NCI-H510A (cell line): ENCODE measurements at places on chromosomes 3 and 15.

DNA sequence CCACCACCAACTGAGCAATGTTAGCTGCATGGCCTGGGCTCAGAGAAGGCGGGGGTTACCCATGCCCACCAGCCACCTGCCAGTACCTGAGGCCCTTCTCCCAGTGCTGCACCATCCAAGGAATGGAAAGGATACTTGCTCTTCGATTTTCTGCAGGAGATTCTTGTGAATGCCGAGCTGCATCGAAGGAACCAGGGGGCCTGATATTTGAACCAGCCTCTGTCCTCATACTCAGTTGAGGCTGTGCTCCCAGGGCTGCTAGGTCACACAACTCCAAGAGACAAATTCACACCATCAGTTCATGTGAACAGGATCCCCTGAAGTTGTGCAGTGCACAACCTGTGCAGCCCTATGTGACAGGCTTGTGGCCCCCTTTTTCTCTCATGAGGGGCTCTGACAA lies 18.0 kb downstream of the PLA2G4F start:
- no peak for DNase-seq

- DNase-seq, result no peak
Measured at GRCh38 chr3:36302158-36302509, 78.2 kb upstream of the STAC start.

GRCh38 chr3:196969134-196969659 lies 564 bp upstream of the PIGZ start:
- DNase-seq, result no peak

- DNase-seq, result no peak
Measured at GRCh38 chr15:40772014-40772413, 2.2 kb downstream of the C15orf62 start.

GRCh38 chr3:134376385-134376765 lies 2.1 kb upstream of the AMOTL2 start:
- no peak for DNase-seq

GRCh38 chr3:160482796-160483195 lies 33.2 kb upstream of the TRIM59 start:
- DNase-seq, result no peak

DNA sequence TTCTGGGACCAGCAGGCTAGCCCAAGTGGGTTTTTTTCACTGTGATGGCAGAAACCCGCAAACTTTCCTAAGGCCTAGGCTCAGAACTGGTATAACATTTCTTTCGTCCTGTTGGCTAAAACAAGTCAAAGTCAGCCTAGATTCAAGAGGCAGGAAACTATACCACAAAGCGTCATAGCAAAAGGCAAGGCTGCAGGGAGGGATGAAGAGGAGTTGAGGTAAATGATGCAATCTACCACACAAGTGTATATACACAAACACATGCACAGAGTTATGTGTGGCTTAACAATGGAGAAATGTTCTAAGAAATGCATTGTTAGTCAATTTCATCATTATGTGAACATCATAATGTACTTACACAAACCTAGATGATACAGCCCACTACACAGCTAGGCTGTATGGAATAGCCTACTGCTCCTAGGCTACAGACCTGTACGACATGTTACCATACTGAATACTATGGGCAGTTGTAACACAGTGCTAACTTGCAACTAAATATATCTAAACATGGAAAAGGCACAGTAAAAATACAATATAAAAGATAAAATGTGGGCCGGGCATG lies 225.6 kb downstream of the TBL1XR1 start:
- no peak for DNase-seq

- no peak for DNase-seq
Measured at GRCh38 chr3:36542186-36542585, 161.9 kb downstream of the STAC start.

GRCh38 chr3:73188707-73189106 lies 127.2 kb downstream of the EBLN2 start:
- no peak for DNase-seq

GRCh38 chr3:14448756-14449727 lies 46.6 kb downstream of the SLC6A6 start:
- DNase-seq, result no peak

GRCh38 chr15:83410532-83410931 lies 36.6 kb upstream of the SH3GL3 start:
- DNase-seq, result no peak

- DNase-seq, result no peak
Measured at GRCh38 chr15:69403594-69403993, 10.6 kb upstream of the KIF23 start.

DNA sequence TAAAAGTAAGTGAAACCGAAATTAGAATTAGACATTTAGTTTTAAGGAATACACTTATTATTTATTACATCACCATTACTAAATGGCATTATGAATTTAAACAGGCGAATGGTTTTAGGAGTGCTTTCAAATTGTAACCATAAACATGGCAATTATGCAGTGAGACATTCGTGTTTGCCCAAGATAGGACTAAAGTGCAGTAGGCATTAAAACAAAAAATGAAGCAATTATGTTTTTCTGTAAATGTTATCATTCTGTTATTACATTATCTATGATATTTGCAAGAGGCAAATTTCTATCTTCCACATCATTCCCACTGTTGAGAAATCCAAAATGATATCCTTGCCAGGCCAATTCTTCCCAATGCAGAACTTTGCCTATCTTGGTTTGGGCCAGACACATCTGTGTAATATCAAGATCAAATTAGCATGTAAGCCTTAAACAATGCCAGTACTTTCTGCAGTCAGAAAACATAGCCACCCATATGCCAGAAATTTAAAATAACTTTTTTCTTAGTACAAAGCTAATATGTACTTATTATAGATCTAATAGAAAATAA lies 156.9 kb downstream of the ATP8B4 start:
- DNase-seq, result no peak

DNA sequence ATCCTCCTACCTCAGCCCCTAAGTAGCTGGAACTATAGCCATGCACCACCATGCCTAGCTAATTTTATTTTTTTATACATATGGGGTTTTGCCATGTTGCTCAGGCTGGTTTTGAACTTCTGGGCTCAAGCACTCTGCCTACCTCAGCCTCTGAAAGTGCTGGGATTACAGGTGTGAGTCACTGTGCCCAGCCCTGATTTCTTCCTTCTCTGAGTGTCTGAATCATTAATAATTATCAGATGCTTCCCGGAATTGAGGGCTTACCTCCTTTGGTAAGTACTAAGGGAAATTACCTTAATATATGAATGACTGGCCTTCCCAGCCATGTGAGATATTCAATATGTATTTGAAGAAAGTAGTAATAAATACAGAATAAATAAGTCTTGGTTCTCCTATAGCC lies 7.2 kb downstream of the CLPX start:
- no peak for DNase-seq

DNA sequence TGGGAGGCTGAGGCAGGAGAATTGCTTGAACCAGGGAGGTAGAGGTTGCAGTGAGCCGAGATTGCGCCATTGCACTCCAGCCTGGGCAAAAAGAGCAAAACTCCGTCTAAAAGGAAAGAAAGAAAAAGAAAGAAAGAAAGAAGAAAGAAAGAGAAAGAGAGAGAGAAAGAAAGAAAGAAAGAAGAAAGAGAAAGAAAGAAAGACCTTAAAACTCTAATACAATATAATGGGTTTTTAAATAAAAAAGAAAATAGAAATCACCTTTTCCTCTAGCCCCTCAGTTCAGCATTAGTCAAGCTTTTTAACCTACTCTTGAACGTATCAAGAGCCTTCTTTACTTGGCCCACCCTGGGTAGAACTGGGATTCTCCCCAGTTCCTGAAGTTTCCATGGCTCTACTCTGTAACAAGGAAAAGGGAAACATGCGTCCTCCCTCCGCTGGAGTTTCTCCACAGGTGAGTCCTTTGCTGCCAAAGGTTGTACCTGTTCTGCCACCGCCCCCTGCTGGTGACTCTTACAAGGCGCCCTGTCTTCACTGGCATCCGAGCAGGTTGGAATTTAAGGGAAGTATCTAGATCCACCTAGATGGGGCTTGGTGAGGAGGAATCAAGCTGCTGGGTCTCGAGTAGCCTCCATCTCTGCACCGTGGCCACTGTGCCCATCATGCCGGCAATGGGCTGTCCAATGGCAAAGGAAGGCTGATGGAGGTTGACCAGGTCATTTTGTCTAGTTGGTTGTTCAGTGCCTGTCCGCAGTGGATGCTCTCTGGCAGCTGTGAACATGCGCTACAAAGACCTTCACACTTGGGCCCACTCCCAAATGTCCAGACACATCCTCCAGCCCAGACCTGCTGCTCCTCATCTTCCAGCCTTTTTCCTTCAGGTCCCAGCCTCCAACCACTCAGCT lies 20.6 kb upstream of the EPHB3 start:
- DNase-seq, result peak; percentile 90

GRCh38 chr3:9582332-9582731 lies 28.7 kb upstream of the LHFPL4 start:
- DNase-seq, result no peak

DNA sequence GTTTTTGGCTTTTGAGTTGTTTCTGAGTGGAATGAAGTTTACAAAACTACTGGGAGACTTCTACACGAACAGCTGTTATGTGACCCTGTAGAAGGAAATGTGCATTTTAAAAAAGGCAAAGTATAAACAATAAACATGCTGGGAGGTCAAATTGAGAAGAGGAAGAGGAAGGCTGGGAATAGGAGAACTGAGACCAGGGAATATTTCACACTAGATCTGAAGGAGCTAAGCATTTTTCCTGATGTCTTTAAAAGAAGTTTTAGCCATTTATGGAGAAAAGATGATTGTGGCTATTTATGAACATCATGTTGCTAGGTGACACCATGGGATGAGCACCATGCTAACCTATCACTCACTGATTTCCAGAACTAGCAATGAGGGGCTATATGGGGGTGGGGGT lies 76.3 kb upstream of the FAM98B start:
- DNase-seq, result no peak

DNA sequence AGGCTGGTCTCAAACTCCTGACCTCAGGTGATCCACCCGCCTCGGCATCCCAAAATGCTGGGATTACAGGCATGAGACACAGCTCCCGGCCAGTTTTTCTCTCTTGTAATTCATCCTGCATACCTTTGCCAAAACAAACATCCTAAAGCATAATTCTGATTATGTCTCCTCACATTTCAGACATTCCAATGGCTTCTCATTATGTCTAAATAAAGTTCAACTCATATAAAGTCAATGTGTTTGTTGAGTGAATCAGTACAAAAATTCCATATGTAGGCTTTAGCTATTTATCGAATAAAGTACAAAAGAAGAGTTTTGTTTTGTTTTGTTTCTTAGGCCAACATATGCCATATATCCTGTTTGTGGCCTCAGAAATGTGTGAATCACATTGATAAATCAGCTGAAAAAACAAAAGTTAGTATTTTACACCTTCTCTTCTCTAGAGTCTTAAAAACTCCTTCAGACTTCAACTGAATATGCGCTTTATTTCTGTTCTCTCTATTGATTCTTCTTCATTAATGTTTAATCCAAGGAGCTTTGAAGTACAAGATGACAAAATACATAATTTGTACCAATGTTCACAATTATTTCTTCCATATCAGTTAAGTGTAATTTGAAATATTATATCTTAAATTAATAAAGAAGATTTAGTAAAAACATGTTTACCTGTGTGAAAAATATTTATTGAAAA lies 165.8 kb downstream of the MECOM start:
- DNase-seq, result no peak

DNA sequence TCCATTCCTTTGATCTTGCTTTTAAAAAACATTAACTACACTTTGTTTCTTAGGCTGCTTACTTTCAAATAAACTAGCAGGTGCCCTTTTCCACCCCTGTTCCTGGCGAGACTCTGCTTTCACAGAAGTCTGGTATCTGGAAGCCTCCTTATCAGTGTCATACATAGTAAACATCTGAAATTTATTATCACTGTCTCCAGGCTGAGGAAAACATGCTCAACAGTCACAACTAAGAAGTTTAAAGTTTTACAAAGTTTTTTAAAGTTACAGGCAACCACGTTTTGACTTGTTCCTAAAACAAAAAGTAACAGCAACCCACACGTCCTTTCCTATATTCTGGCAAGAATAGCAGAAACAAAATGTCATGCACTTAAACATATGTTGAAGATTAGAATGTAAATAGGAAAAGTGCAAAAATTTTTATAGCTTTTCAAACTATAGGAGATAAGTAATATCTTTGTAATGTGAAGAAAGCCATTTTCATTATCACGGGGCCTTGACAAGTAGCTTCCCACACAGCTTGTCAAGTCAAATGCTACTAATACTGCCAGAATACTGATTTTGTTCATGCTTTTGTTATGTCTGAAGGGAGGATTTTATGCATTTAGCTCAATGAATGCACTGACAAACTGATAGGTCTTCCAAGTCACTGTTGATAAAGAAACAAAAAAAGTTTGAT lies 275.2 kb upstream of the KCNMB2 start:
- no peak for DNase-seq

DNA sequence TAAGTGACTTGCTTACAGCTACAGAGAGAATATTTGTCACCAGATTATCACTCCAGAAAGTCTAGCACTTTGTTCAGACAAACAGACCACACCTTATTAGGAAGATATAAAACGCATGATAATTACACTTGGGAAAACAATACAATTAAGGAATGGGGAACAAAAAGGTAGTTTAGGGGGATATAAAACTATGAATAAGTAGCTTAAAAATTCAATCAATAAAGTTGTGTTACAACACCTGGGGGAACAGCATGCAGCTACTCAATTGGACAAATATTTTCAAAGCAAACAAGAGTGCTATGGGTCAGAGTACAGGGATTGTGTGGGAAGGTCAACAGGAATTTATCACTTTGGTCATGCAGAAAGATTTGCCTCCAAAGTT lies 15.1 kb downstream of the CLDN1 start:
- DNase-seq, result no peak

- DNase-seq, result no peak
Measured at GRCh38 chr3:188158731-188159310, 4.9 kb downstream of the LPP start.

- DNase-seq, result no peak
Measured at GRCh38 chr3:184911570-184911969, 99.6 kb downstream of the VPS8 start.

- DNase-seq, result no peak
Measured at GRCh38 chr3:16056217-16056616, 118.3 kb upstream of the GALNT15 start.

- DNase-seq, result no peak
Measured at GRCh38 chr15:65115086-65115485, at the start of gene UBAP1L. TSS of gene UBAP1L (minus strand) at chr15:65115200. CDS start at chr15:65106215, 8,985 bp downstream.

DNA sequence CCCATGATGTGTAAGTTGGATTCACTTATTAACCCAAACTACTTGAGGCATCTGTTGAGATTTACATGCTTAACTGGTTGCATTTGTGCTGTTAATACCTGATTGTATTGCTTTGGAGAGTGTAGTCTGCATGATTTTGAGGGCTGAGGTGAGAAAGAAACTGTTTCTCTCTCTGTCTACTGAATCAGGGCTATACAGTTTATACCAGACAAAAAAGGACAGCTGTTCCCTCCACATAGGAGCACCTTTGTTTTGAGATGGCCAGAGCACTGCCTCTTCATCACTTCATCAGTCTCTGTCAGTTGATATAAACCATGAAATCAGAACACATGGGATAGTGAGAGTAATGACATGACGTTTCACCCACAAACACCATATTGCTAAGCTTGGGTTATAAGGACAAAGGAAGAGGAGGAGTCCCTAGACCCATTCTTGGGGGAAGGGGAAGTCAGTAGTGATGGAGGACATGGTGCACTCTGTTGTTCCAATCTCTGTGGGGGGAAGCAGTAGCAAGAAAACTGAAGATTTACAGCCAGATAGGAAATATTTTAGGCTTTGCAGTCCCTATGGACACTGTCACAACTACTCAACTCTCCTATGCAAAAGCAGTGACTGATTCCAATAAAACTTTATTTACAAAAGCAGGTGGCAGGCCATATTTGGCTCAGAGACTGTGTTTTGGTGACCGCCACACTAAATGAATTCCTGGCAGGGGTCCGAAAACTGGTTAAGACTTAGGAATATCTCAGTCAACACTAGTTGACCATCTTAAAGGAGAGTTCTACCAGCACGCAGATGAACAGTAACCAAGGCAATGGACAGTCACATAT lies 123.9 kb upstream of the NR2E3 start:
- DNase-seq, result no peak

- no peak for DNase-seq
Measured at GRCh38 chr3:104069114-104069513, 1297.6 kb upstream of the ALCAM start.
